ENCODE measurements at places on chromosomes 2 and 18. TPM values are rescaled to one million over a fixed set of nuclear protein-coding genes. Genes with fewer than 3 reads are reported as not detected.

- no peak overlapping the region for H3K27ac ChIP-seq
- H3K4me1 ChIP-seq, result peaks cover 42% of the 10 kb centered on the region
- H3K36me3 ChIP-seq, result peaks cover 10% of the 10 kb centered on the region
- no peak overlapping the region for H3K4me3 ChIP-seq
Observed at GRCh38 chr18:44799907-44800421, 119.3 kb downstream of the SETBP1 start.

DNA sequence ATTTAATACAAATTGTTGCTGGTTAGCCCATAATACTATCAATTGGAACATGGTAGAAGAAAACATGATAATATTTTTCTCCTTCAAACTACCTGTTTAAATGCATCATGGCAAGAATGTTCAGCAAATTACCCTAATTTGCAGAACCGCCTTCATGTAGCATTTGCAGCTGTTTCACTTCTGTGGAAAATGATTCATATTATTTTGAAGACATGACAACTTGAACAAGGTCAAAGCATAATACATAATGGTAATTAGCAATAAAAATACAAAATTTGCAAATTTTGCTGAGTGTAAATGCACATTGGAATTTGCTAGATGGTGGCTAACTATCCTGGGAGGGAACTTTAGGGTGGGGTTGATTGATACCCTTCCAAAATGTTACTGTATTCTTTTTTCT, 30.8 kb downstream of the ADAM23 start:
- H3K27me3 ChIP-seq, result no peaks in the 10 kb centered on the region
- H3K4me1 ChIP-seq, result peaks cover 15% of the 10 kb centered on the region
- no peak overlapping the region for H3K27ac ChIP-seq
- H3K4me3 ChIP-seq, result no peak overlapping the region
- no peak for DNase-seq

DNA sequence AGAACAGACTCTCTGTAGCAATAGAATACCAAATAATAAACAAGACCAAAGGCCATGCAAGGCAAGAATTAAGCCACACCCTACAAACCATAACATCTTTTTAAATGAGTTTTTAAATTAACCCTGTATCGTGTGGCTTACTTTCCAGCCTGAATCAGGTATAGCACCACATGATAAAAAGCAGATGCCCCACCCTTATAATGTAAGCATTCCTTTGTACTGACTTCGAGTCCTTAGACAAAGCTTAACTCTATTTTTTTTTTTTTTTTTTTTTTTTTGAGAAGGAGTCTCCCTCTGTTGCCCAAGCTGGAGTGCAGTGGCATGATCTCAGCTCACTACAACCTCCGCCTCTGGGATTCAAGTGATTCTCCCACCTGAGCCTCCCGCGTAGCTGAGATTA, 1.7 kb upstream of the C2orf42 start:
- no peak overlapping the region for H3K4me3 ChIP-seq
- no peaks in the 10 kb centered on the region for H3K36me3 ChIP-seq
- peaks cover 21% of the 10 kb centered on the region for H3K4me1 ChIP-seq
- no peaks in the 10 kb centered on the region for H3K27me3 ChIP-seq

- no peaks in the 10 kb centered on the region for H3K4me1 ChIP-seq
- DNase-seq, result no peak
- H3K27ac ChIP-seq, result no peak overlapping the region
- no peak overlapping the region for H3K4me3 ChIP-seq
Observed at GRCh38 chr2:118459426-118459825, 371.2 kb downstream of the INSIG2 start.

DNA sequence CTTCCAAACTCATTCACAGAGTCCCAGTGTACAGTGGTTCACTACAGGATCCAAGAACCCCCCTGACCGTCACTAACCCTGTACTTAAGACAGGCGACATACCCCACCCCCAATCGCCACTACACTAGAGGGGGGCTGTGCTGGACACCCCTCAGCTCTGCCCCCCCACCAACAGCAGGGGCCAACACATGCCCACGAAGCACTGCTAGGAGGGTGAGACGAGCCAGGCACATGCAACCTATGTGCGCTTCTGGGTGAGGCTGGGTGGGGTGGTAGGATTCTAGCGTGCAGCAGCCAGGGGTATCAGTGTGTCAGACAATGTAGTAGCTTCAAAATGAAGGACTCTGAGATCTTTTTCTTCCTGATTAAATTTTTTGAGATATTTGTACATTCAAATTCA, 67.8 kb downstream of the UXS1 start:
- no peak overlapping the region for H3K4me3 ChIP-seq
- H3K27ac ChIP-seq, result no peak overlapping the region
- H3K27me3 ChIP-seq, result no peaks in the 10 kb centered on the region
- DNase-seq, result no peak
- H3K36me3 ChIP-seq, result peaks cover 8% of the 10 kb centered on the region
- peaks cover 12% of the 10 kb centered on the region for H3K4me1 ChIP-seq

DNA sequence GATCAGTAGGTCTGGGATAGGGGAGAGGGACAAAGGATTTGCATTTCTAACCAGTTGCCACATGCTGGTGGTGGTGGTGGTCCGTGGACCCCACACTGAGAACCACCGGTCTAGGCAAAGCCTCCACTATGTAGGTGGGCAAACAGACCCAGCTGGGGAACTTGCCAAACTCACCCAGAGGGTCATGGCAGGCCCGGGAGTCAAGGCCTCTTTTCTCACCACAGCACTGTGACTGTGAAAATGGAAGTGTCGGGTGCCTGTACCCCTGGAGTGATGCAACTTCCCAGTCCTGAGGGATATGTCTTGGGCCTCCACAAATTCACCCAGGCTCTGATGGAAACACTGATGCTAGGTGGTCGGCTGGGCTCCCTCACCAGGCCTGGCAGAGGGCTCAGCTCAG, 101.2 kb upstream of the SMAD2 start:
- no peak overlapping the region for H3K4me3 ChIP-seq
- H3K36me3 ChIP-seq, result no peaks in the 10 kb centered on the region
- H3K27me3 ChIP-seq, result no peaks in the 10 kb centered on the region
- H3K27ac ChIP-seq, result no peak overlapping the region

WNT6 gene
- not detected for total RNA-seq

DNA sequence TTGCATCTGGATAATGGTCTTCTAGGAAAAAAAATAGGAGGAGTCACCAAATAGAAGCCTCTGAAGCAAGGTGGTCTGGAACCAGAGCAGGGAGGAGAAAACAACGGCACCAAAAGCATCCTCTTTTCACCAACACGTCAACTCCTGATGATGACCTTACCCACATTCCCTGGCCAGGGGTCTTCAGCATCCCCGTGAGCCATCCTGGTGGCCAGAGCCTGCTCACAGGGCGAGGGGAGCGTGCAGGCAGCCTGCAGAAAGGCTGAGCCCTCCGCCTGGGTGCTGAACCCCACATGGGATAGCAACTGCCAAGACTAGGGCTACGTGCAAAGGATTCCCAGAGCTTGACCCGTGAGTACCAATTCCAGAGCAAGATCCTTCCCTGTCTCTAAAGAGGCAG, 191.0 kb downstream of the NDUFA10 start:
- no peaks in the 10 kb centered on the region for H3K36me3 ChIP-seq
- no peaks in the 10 kb centered on the region for H3K4me1 ChIP-seq
- peaks cover 6% of the 10 kb centered on the region for H3K27me3 ChIP-seq

B4GALT6 gene
- 9.8 TPM for total RNA-seq
